ENCODE measurements at places on chromosomes 5 and 9.

DNA sequence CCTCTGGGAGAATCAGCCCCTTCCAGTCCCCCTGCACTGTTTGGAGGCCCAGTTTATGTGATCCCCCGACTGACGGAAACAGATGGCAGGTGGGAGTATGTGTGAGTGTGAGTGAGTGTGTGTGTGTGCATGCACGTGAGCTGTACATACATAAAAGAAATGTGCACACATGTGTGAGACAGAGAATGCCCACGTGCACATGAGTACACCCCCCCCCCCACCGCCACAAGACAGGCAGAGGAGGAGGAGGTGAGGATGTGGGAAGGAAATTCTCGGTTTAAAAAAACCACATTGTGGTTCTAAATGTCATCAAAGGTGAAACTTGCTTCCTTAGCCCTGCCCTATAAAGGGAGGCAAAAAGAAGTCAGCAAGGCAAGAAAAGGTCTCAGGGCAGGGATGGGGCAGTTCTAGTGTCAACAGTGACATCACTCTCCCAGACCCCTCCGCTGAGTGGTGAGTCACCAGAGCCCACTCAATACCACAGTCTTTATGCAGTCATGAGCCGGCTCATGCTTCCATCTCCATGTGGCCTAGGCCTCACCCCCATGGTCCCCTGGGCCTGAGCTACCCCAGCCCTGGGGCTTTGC, 79.2 kb upstream of the HSPA9 start:
- no peak for DNase-seq

GRCh38 chr9:137724818-137725240, 106.0 kb downstream of the EHMT1 start:
- no peak for DNase-seq

DNA sequence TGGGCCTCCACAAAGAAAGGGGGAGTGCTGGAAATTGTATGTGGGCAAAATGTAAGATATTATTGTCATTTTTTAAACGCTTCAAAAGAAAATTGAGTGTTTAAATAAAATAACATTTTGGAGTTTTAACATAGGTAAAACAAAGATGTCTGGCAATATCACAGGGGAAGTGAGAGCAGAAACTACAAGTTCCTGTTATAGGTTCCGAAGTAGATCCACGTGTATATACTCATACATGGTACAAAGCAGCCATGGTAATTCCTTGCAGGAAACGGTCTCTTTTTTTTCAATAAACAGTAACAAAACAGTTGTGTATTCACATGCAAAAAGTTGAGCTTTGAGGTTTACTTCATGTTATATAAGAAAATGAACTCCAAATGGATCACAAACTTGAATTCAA, 78.4 kb downstream of the MTRR start:
- DNase-seq, result no peak

DNA sequence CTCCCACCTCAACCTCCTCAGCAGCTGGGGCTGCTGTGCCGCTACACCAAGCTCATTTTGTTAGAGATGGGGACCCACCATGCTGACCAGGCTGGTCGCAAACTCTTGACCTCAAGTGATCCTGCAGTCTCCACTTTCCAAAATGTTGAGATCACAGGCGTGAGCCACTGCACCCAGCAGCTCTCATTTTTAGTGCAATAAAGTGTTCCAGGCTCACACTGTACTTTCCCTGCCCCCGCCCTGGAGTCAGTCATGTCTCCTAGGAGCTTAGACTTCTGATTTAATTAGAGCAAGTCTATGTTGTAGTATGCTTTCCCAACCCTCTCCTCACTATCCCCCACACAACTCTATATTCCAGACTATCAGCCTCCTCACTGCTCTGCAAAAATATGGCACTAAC, 238.0 kb upstream of the ACTBL2 start:
- no peak for DNase-seq

DNA sequence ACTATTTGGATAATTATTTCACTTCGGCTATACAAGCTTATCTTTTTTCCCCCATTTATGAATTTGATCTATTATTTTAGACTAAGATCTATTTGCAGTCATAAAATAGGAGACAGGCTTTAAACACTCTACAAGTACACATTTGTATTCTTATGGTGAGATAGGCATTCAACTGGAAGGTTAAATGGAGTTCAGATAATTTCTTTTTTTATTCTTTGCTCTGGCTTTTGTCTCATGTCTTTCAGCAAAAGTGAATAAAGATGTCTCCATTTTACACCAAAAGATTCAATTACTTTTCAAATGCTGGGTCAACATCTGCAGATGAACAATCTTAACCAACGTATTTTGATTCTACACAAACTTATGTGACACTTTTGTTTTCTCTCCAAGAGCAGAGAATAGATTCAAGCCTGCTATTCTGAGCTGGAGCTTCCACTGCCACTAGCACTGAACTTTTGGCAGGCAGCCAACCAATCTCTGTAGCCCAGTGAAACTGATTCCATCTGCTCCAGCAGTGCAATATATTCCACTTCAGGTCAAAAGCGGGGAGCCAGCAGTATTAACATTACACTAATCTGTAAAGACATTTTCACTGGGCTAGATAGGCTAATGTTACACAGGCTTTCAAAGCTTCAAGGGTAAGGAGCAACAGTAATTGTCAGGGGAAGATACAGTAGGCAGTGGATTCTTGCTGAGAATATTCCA, 452.0 kb upstream of the ZNF608 start:
- no peak for DNase-seq

GRCh38 chr5:40569546-40570270, 110.0 kb upstream of the PTGER4 start:
- DNase-seq, result no peak

DNA sequence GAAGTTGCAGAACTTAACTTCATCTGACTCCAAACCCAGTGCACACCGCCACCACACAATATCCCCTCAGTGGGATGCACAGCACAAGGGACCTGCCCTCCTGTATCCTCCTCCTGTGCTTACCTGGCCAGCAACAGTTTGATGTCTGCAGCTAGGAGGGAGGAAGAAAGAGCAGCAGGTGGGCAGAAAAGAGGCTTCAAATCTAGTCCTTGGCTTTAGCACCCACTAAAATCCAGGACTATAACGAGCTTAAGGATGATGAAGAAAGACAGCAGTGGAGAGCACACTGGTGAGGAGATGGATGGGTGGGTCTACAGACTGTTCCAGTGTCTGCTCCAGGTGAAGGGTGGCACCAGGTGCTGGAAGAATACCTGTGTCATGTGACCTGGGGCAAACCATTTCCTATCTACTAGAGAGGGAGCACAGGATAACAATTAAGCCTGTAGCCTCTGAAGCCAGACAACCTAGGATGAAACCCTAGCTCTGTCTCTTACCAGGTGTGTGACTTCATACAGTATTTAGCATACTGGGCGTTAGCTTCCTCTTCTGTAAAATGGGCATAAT, 100.0 kb downstream of the SH3TC2 start:
- DNase-seq, result no peak

GRCh38 chr5:105868038-105868780, 1802.5 kb downstream of the EFNA5 start:
- no peak for DNase-seq

DNA sequence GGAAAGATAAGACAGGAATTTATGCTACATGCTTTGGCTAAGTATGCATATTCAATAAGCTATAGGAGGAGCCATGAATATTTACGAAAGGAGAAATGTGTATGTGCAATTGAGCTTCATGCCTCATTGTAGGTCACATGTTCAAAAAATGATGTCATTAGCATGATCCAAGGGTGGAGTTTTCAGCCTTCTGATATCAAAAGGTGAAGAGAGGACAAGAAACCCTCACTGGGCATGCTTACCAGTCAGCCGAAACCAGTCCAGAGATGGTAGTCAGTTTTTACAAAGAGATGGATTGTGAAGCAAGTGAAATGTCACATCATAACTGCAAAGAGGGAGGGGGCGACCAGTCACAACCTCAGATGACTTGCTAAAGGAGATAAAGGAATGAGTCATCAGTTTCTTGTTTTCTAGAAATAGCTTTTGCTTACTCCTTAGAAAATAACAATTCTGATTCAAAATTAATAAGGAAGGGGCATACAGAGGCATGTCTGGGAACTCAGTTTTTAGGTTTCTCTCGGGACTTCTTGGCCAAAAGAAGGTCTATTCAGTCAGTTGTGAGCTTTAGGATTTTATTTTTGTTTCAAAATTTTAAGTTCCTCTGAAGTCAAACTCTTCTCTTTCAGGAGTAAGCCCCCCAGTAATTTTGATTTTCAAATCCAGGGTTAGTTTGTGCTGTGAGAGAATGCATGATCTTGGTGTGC, 1067.8 kb upstream of the EDIL3 start:
- DNase-seq, result no peak

DNA sequence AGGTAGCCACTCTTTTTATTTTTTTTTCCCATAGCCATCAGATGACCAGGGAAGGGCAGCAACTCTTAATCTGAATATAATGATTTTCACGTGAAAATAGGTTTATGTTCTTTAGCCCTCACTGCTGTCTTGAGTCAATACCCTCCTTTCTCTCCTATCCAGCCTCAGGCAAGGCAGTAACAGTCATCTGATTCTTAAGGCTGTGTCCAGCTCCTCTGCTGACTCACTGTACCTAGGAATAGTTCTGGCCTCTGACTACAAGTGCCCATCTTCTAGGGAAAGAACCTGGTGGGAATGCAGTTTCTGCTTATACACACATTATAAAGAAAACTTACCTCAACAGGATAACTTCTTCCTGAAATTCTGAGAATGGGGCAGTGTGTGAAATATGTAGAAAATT, 30.7 kb downstream of the DHX29 start:
- DNase-seq, result no peak

GRCh38 chr5:59917121-59917520, 23.6 kb upstream of the PDE4D start:
- DNase-seq, result no peak

DNA sequence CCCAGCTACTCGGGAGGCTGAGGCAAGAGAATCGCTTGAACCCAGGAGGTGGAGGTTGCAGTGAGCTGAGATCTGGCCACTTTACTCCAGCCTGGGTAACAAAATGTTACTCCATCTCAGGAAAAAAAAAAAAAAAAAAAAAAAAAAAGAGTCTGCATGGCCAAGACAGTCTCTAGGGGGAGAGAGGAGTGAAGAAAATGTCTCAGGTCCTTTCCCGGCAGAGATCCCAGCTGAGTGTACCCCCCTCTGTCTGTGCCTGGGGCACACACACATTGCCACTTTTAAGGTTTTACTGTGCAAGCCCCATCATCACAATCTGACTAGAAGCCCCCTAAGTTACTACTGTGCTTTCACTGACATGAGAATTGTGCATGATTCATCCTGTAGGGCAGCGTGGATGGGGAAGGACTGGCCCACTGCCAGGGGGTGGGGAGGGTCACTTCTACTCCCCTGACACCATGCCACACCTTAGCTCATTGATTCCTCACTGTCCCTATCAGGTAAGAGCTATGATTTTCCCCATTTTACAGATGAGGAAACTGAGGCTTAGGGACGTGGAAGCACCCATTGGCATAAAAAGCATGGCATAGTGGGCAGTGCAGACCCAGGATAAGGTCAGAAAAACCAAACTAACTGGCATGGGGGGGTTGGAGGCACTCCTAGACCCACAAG, 102.3 kb upstream of the LARP1 start:
- no peak for DNase-seq

DNA sequence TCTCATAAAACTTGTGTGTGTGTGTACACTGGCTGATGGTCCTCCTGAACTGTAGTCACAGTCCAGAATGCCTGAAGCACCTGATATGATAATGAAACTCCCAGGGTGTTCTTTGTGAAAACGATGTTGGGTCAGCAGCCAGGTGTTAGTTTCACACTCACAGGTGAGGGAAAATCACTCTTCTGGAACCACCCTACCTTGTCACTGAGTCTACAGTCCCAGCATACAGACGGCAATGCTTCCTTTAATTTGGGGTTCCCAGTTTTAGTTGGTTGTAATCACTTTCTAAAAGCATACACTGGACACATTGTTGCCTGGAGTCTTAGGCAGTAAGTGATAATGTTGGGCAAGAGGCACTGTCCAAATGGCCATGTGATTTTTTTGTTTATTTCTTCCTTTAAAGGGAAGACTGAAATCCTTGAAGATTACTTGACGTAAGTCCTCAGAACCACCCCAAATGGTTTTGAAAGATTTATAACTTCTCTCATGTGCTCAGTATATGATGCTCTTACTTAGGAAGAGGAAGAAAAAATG, 18.2 kb upstream of the MGAT1 start:
- DNase-seq, result no peak

GRCh38 chr5:53429706-53430105, 50.7 kb upstream of the FST start:
- DNase-seq, result peak; percentile 20

DNA sequence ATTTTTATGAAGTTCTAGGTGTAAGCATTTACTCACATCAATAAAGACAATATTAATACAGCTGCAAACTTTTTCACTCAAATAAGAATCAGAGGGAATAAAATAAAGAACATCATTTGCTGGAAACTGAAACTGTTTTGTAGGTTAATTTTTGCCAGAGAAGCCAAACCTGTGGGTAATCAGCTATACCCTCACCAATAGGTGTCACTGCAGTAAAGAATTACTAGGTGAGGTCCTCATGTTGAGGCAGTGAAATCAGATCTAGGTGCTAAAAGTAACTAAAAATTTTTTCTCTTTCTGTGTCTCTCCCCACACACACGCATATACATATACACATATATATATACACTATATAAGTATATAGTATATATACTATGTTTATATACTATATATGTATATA, 1016.3 kb upstream of the SEMA6A start:
- peak; percentile 25 for DNase-seq

- no peak for DNase-seq
Observed at GRCh38 chr9:130772185-130772584, 62.9 kb upstream of the ABL1 start.
